ENCODE measurements at places on chromosomes 3 and 15. TPM values are rescaled to one million over a fixed set of nuclear protein-coding genes. Genes with fewer than 3 reads are reported as not detected.

SCG5 gene
- not detected for total RNA-seq

TBC1D5 gene
- 74.9 TPM for total RNA-seq

CAV3 gene
- not detected for total RNA-seq

ARHGEF26 gene
- total RNA-seq, result 0.20 TPM

ERICH6 gene
- 3.7 TPM for total RNA-seq

PLIN1 gene
- total RNA-seq, result 0.75 TPM

SSUH2 gene
- total RNA-seq, result not detected

HIGD2B gene
- total RNA-seq, result 0.88 TPM

SPATA12 gene
- total RNA-seq, result not detected

WDR49 gene
- total RNA-seq, result 1.5 TPM

SPTBN5 gene
- total RNA-seq, result 6.0 TPM

P3H2 gene
- 1.0 TPM for total RNA-seq

RASGRP1 gene
- total RNA-seq, result 96.5 TPM

ZBTB38 gene
- 68.3 TPM for total RNA-seq

NEIL1 gene
- 324 TPM for total RNA-seq

DISP2 gene
- 0.20 TPM for total RNA-seq

NAA50 gene
- 77.6 TPM for total RNA-seq

SMCO1 gene
- total RNA-seq, result not detected

EIF2A gene
- 102 TPM for total RNA-seq

LRIG1 gene
- 5.5 TPM for total RNA-seq

UMPS gene
- 21.2 TPM for total RNA-seq

STRIT1 gene
- total RNA-seq, result not detected

CD200R1 gene
- 1.7 TPM for total RNA-seq

ADAMTSL3 gene
- total RNA-seq, result 0.14 TPM

EIF2B5 gene
- 54.8 TPM for total RNA-seq

SLC28A1 gene
- not detected for total RNA-seq

TMC3 gene
- not detected for total RNA-seq

ESYT3 gene
- not detected for total RNA-seq

CCDC39 gene
- not detected for total RNA-seq

FBXO40 gene
- total RNA-seq, result not detected

NLGN1 gene
- total RNA-seq, result not detected

EIF4A2 gene
- total RNA-seq, result 551 TPM

ROBO2 gene
- not detected for total RNA-seq

CTXN2 gene
- not detected for total RNA-seq

CYP1A1 gene
- not detected for total RNA-seq

GLDN gene
- total RNA-seq, result not detected

CFAP100 gene
- not detected for total RNA-seq

PSMA4 gene
- 96.4 TPM for total RNA-seq

COX17 gene
- total RNA-seq, result 35.6 TPM

TNNC1 gene
- 1.2 TPM for total RNA-seq

GPR149 gene
- total RNA-seq, result not detected

BLM gene
- total RNA-seq, result 15.9 TPM

MTHFS gene
- 10.8 TPM for total RNA-seq

ANKRD63 gene
- not detected for total RNA-seq

LRRN1 gene
- 0.85 TPM for total RNA-seq

ADAMTS7 gene
- total RNA-seq, result 0.10 TPM

RTP3 gene
- total RNA-seq, result not detected

LINGO1 gene
- not detected for total RNA-seq

IL12A gene
- total RNA-seq, result 1.2 TPM

LMAN1L gene
- total RNA-seq, result 0.72 TPM

HDC gene
- total RNA-seq, result 494 TPM

ONECUT1 gene
- not detected for total RNA-seq

POPDC2 gene
- total RNA-seq, result 7.9 TPM

GOLGA6A gene
- total RNA-seq, result not detected

SERPINI2 gene
- not detected for total RNA-seq

RYK gene
- total RNA-seq, result 69.5 TPM

CEP152 gene
- 7.2 TPM for total RNA-seq

FANCD2OS gene
- total RNA-seq, result not detected

PROS1 gene
- 0.68 TPM for total RNA-seq

Data from natural killer cell (primary cell).